ENCODE measurements at places on chromosomes 2 and 18. TPM values are rescaled to one million over a fixed set of nuclear protein-coding genes. Genes with fewer than 3 reads are reported as not detected.

The CCDC195 gene
- not detected for total RNA-seq

The SULT1C2 gene
- total RNA-seq, result not detected

The POTEJ gene
- not detected for total RNA-seq

The AGXT gene
- total RNA-seq, result not detected

The CFAP65 gene
- not detected for total RNA-seq

The PRSS56 gene
- total RNA-seq, result not detected

The EVX2 gene
- not detected for total RNA-seq

The PSMA8 gene
- total RNA-seq, result not detected

- no peak for DNase-seq
- no peaks in the 10 kb centered on the region for H3K36me3 ChIP-seq
- no peak overlapping the region for H3K4me3 ChIP-seq
- peaks cover 7% of the 10 kb centered on the region for H3K27me3 ChIP-seq
- no peak overlapping the region for H3K27ac ChIP-seq
Observed at GRCh38 chr2:241924069-241924908, 54.8 kb downstream of the RTP5 start.

DNA sequence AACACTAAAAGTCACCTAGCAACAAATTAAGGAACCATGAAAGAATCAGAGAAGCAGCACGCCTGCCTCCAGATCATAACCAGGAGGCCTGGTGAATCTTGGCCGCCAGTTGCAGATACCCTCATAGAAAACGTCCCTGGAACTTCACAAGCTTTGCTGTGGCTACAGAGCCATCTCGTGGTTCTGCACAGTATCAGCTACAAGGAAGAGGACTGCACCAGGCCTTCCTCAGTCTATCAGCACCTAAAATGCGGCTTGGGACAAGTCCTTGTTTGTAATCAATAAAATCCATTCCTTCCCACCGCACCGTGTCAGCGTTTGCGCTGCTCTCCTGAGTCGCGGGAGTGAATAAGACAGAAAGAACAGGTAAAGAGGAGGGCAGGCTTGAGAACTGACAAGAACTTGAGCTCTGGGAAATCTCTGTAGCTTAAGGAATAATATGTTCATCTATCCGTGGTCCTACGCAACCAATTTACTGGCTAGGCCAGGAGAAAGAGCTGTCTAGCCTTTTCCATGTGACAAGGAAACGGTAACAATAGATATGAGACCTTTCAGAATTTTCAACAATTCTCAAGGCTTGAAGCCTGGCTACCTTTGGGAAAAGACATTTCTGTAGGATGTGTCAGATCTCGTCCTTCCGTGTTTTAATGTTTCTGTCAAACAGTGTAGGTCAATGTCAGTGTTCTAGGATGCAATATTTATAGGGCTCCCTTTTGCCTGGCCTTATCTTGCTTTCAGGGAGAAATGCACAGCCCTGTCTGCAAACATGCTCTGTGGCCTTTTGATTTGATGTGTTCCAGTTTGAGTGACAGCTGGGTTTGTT, 128.5 kb upstream of the RAB12 start:
- DNase-seq, result peak; percentile 64
- H3K27me3 ChIP-seq, result peaks cover 17% of the 10 kb centered on the region
- H3K4me1 ChIP-seq, result no peaks in the 10 kb centered on the region
- no peak overlapping the region for H3K4me3 ChIP-seq
- no peaks in the 10 kb centered on the region for H3K36me3 ChIP-seq

DNA sequence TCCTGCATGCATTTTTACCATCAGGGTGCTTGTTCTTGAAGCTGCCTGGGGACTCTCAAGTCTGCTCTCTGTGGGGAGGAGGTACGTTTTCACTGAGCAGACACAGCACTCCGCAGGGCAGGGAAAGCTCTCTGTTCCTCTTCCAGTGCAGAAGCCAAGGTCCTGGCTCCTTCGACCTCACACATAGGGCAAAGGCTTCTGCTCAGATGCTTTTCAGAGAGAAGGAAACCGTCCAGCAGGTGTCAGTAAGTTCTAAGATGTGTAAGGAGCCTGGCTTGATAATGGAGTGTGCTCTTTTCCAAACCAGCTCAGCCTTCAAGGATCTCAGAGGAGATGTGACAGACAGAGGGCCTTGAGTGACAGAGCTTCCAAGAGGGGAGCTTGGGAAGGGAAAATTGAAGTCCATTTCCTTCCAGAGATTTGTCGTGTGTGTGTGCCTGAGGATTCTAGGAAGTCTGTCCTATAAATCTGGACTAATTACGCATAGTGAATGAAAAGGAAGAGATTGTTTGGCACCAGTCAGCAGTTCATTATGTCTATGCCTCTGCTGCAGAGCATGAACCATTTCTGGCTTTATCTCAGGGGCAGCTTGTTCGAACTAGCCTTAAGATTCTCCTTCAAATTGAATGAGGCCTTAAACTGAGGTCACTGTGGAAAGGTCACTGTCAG, 67.3 kb upstream of the UPP2 start:
- no peaks in the 10 kb centered on the region for H3K4me1 ChIP-seq
- no peaks in the 10 kb centered on the region for H3K36me3 ChIP-seq
- no peak overlapping the region for H3K4me3 ChIP-seq
- H3K27ac ChIP-seq, result no peak overlapping the region
- peaks cover 22% of the 10 kb centered on the region for H3K27me3 ChIP-seq
- peak; percentile 66 for DNase-seq

GRCh38 chr2:20012282-20013125, at the start of gene MATN3:
Gene MATN3 (minus strand): TSS chr2:20012668. CDS start chr2:20012631, 37 bp downstream.
- H3K27me3 ChIP-seq, result peaks cover 5% of the 10 kb centered on the region
- no peaks in the 10 kb centered on the region for H3K4me1 ChIP-seq
- no peaks in the 10 kb centered on the region for H3K36me3 ChIP-seq

DNA sequence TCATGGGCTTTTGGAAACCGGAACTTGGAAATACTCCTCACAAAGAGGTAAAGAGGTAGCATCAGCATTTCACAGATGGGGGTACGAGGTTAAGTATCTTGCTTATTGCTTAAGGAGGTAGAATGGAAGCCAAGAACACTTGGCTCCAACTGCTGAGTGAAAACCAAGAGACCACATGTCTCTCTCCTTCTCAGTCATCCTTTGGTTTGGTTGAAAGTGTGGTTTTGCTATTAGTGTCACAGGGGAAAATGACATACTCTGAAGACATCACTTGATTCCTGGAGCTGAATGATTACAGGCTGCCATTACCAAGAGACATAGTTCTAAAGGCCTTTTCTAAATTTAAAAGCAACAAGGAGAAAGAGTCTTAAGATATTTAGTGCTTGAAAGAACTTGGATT, 41.5 kb downstream of the ANTXR1 start:
- H3K36me3 ChIP-seq, result peaks cover 28% of the 10 kb centered on the region
- H3K27me3 ChIP-seq, result no peaks in the 10 kb centered on the region
- DNase-seq, result peak; percentile 38
- peaks cover 26% of the 10 kb centered on the region for H3K4me1 ChIP-seq
- no peak overlapping the region for H3K4me3 ChIP-seq

DNA sequence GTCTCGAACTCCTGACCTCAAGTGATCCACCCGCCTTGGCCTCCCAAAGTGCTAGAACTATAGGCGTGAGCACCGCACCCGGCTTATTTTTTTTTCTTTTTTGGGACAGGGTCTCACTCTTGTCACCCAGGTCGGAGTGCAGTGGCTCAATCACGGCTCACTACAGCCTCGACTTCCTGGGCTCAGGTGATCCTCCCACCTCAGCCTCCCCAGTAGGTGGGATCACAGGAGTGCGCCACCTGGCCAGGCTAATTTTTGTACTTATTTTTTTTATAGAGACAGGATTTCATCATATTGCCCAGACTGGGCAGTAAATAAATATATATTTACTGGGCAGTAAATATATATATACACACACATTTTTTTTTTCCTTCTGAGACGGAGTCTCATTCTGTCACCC, 2.6 kb downstream of the ATP5F1A start:
- H3K4me3 ChIP-seq, result no peak overlapping the region
- no peak for DNase-seq
- no peak overlapping the region for H3K27ac ChIP-seq
- peaks cover 27% of the 10 kb centered on the region for H3K36me3 ChIP-seq
- H3K4me1 ChIP-seq, result peaks cover 10% of the 10 kb centered on the region

- no peaks in the 10 kb centered on the region for H3K36me3 ChIP-seq
- H3K27me3 ChIP-seq, result no peaks in the 10 kb centered on the region
- H3K27ac ChIP-seq, result peak overlapping the region; percentile 15
- peaks cover 14% of the 10 kb centered on the region for H3K4me1 ChIP-seq
- peak; percentile 23 for DNase-seq
- H3K4me3 ChIP-seq, result no peak overlapping the region
Observed at GRCh38 chr2:70041663-70042062, 45.6 kb upstream of the PCBP1 start.

DNA sequence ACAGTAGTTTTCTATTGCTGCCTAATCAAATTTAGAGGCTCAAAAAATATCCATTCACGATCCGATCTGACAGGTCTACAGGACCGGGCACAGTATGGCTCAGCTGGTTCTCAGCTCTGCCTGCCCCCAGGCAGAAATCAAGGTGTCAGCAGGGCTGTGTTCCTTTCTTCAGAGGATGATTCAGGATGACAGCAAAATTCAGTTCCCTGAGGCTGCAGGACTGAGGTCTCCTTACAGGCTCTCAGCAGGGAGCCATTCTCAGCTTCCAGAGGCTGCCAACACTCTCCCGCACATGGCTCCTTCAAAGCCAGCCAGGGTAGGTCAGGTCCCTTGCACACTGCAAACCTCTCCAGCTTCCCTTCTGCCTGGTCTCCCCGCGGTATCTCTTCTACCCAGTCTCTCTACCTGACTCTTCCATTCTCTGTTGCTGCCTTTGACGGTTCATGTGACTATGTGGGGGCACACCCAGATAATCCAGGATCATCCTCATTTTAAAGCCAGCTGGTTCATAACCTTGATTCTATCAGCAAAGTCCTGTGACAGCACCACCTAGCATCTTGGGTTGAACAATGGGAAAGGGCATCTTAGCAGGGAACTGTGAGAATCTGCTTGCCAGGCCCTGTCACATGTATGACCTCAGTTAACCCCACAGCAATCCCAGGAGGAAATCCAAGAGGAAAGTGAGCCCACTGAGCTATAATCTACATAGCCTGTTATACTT, 50.4 kb downstream of the UXS1 start:
- no peak overlapping the region for H3K4me3 ChIP-seq
- peaks cover 12% of the 10 kb centered on the region for H3K4me1 ChIP-seq
- H3K36me3 ChIP-seq, result no peaks in the 10 kb centered on the region

DNA sequence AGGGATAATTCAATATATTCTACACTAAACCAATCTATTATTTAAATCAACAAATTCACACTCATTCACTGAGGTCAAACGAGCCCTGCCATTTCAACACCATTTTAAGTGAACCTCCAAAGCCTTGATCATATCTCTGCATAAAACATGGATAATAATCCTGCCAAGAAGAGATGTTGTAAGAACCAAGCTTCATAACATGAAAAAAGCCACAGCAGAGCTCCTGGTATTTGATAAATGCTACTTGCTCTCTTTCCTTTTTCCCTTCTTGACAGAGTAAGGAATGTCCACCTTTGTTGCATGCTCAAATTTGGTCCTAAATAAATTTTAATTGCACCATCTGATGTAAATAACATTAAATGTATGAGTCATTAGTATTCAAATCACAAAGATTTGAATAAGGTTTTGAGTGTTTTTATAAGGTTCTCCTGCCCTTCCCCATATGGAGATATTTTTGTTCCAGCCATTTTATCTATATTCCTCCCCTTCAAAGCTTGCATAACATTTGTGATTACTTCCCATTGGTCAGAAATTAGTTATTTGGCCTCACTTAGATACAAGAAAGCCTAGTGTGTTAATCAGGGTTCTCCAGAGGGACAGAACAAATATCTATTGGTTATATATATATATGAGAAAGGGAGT, 318.8 kb downstream of the RND3 start:
- no peaks in the 10 kb centered on the region for H3K36me3 ChIP-seq
- H3K27me3 ChIP-seq, result no peaks in the 10 kb centered on the region
- H3K27ac ChIP-seq, result peak overlapping the region; percentile 53

DNA sequence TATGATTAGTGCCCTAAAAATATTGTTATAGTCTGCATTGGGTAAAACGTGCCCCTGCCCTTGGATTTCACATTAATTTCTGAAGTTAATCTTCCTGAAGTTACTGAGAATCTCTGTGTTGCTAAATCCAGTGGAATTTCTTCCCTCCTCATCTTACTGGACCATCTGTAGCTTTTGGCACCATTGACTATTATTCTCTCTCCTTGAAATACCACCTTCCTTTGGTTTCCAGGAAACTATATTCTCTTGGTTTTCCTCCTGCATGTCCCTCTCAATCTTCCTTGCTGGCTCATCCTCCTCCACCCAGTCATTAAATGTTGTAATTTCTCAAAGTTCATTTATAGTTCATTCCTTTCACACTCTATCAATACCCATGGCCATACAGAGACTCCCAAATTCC, 110.6 kb upstream of the SLC35G4 start:
- H3K4me1 ChIP-seq, result peaks cover 48% of the 10 kb centered on the region
- H3K27ac ChIP-seq, result no peak overlapping the region
- H3K27me3 ChIP-seq, result no peaks in the 10 kb centered on the region
- H3K4me3 ChIP-seq, result no peak overlapping the region
- H3K36me3 ChIP-seq, result no peaks in the 10 kb centered on the region
- DNase-seq, result peak; percentile 29
